ENCODE measurements at places on chromosomes 11 and 22.

GRCh38 chr11:116935089-116935488, 97.7 kb upstream of the APOA1 start:
- DNase-seq = no peak

DNA sequence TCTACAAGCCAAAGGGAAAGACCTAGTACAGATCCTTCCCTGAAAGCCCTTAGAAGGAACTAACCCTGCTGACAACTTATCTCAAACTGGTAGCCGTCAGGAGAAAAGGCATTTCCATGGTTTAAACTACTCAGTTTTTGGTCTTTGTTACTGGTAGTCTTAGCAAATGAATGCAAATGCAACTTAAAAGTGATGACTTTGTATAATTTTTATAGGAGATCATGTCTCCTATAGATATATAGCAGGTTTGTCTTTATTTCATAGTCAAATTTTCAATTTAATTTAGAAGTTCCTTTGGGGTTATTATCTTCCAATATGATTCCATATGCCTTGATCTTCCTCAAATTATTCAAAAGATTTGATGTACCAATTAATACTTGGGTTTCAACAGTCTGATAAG, 1173.0 kb upstream of the CNTN5 start:
- no peak for DNase-seq

DNA sequence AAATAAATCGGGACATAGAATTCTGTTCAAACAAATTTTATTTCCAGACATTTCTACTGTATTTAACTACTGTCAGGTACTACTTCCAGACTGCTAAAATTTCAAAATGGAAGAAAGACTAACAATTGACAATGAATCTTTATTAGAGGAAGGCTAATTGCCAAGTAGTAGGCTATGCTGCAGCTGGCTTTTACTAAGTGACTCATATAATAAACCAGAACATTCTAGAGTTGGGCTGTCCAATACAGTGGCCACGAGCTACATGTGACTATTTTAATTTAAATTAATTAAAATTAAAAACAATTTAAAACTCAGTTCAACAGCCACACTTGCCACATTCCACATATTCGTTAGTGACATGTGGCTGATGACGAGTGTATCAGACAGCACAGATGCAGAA, 27.6 kb downstream of the CHKA start:
- DNase-seq = no peak

- DNase-seq = no peak
Measured at GRCh38 chr11:118319337-118319707, 14.8 kb downstream of the CD3E start.

- DNase-seq = no peak
Measured at GRCh38 chr11:116955949-116956348, 118.5 kb upstream of the APOA1 start.

DNA sequence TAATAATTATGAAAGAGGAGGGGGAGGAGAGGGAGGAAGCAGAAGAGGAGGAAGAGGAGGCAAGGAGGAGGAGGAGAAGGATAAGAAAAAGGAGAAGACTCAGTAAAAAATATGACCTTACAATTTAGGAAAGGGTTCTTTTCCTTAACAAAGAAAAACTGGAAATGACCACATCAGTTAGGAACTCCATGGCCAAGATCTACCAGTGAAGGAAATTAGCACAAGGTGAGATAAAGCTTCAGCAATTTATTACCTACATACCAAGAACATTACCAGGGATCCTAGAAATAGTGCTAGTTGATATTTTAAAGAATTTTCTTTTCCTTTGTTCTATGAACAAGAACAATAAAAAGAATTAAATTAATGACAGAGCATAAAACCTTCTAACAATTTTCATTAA, 172.7 kb downstream of the LRRC4C start:
- DNase-seq = no peak

DNA sequence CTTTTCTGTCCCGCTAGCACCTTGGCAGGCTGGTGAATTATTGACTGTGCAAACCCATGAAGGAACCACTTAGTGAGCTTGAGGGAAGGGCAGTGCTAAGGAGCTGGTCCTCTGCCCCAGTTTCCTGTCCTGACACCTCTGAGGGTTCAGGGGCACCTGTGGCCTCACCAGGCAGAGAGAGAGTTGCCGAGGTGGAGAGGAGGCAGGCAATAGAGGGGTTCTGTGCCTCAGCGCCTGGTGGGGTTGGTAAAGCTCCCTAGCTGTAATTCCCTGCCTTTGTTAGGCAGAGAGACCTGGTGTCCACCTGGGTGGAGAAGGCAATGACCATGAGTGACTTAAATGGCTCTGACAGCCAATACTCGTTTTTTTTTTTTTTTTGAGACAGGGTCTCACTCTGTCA, 36.3 kb downstream of the YWHAH start:
- no peak for DNase-seq

DNA sequence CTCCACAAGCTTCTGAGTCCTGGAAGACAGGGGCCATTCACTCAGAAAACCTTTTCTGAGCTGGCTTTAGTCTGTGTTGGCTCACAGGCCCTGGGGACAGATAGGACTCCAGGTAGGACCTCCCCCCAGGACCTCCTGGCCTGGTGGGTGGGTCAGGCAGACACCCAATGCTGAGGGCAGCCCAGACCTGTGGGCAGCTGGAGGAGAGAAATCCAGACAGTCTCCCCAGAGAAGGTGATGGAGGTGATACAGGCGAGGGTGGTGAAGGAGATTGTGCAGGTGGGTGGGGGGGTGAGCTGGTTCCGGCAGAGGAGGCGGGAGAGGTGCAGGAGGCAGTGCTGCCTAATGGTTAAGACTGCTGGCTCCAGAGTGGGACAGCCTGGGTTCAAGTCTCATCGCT, 15.6 kb downstream of the LRRC32 start:
- DNase-seq = no peak

DNA sequence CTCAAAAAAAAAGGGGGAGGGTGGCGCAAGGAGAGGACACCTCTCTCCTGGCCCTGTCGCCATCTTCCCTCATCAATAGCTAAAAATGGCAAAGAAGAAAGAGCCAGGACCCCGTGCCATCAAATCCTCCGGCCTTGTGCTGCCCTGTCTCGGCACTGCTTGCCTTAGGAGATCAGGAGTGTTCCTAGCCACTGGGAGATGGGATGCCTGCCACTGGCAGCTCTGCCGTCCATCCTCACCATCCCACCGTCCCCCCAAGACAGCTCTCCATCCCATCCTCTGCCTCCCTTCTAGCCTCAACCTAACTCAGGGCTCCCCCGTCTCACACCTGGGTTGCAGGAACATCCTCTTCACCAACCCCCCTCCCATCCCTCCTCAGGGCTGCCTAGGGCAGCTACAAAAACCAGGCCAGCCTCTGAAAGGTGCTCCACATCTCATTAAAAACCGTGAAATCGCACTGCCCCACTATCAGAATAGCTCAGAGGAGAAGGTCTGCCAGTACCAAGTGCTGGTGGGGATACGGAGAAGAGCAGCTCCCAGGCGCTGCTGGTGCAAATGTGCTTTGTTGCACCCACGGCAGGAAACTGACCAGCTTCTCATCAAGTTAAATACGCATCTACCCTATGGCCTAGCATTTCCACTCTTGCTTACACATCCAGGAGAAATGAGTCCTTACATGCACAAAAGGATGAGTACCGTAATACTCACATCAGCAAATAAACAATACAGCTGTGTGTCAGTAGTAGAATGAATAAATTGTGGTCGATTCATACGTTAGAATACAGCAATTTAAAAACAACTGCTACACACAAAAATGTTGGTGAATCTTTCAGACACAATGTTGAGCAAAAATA, 31.7 kb upstream of the GCAT start:
- DNase-seq = no peak

DNA sequence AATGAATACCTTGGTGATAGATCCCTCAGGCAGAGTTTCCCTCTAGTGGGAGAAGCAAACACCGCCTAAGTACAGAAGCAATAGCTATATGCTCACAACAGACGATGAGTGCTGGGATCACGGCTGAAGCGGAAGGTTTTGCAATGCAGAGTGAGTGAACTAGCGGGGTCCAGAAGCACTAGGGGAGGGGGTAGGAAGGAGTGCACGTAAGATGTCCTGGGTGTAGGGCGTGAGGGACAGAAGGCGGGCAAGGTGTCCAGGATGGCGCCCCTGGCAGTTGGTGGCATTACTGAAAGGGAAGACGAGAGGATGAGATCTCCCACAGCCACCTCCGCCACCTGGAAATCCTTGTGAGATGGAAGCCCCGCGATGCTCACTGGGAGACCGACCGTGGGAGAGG, 81.0 kb downstream of the ETS1 start:
- no peak for DNase-seq

DNA sequence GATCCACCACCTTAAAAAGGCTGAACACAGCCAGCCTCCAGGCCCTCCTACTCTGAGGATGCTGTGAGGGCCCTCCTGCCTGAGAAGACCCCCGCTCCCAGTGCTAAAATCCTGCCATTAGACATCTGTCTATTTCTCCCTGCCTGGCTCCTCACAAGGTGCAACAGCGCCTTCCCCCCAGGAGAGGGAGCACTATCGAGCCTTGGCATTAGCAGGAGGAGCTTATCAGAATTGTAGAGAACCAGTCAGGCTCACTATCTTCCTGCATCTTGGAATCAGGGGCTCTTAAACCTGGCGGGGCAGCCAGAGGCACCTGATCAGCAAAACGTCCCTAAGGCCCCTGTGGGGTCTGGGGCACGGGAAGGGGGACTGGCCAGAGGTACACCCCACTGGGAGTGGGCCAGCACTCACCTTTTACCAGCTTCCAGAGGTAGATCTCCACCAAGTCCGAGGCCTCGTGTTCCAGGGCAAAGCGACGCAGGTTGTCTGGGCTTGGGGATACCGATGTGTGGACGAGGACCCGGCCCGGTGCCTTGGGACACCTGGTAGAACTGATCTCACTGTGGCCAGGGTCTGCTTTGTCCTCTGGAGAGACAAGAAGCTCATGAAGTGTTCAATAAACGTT, 28.7 kb downstream of the CHRDL2 start:
- peak; percentile 41 for DNase-seq

DNA sequence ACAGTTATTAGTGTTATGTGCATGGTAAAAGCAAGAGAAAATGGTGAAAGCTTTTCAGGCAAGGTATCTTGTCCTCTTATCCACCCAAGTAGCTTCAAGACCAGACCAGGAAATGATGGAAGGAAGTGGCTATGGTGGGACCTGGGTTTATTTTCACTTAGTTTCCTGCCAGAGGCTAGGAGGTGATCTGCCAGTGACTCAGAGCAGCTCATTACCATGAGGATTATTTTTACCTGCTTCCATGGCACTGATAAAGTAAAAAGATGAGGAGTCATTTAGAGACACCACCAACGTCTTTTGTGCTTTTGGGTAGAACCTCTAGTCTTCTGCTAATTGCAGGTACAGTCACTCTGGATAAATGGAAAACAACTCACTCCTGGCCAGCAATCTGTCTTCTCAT, 339.9 kb upstream of the KIRREL3 start:
- DNase-seq = no peak

DNA sequence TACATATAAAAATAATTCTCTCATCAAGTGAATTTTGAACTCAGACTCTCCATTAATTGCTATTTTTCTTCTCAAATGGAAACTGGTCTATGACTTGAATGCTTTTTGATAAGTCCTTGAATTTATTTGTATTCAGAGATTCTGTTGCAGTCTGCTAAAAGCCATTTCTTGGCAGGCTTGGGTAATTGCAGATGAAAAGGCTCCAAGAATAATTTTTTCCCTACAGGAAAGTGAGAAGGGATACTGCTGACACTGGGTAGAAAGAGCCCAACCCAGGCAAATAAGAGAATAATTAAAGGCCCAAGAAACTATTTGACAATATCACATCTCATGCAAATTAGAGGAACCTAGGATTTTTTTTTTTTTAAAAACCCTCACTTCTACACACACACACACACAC, 246.5 kb upstream of the DDI1 start:
- DNase-seq = no peak

DNA sequence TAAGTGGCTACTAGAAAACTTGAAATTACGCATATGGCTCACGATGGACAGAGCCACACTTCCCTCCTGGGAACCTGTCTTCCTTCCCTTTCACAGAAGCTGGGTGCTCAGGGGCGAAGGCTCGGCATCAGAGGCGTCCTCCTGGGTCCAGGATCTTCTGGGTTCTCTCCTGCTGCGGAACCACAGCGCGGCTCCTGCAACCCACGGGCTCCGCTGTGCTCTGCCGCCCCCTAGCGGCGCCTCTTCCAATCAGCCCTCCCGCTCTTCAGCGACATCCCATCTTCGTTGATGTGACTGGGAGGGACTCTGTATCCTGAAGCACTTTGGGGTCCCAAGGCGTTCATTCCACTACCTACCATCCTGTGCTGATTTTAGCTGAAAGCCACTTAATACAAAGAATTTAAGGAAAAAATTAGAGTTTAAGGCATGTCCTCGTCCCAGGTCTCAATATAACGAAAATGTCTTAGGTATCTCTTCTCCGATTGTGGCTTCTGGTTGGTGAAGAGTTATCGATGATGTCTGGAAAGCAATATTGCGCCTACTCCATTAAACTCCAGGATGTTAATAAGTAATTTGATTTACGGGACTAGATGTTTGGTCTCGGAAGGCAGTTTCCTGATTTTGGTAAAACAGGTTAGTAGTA, 14.8 kb upstream of the RPS3 start:
- peak; percentile 47 for DNase-seq

GRCh38 chr11:45388472-45388871, 102.3 kb upstream of the SYT13 start:
- no peak for DNase-seq

GRCh38 chr11:114984611-114985163, 306.4 kb downstream of the NXPE2 start:
- no peak for DNase-seq

DNA sequence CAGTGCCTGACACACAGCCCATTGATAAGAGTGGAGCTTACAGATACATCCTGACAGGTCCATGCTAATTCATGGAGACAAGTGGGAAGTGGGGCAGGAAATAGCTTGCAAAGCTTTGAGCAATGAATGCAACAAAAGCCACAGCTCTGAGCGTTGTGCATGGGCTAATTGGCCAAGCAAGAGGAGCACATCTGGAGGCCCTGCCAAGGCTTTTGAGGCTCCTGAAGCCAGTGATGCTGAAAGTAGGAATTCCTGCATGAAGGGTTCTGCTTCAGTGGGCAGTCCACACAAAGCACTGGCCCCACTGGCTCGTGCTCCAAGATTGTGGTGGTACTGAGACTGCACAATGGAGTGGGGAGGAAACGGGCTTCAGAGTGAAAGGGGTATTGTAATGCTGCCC, 103.8 kb upstream of the CSNK2A3 start:
- DNase-seq = no peak

GRCh38 chr11:25094085-25094802, 597.4 kb downstream of the LUZP2 start:
- no peak for DNase-seq

DNA sequence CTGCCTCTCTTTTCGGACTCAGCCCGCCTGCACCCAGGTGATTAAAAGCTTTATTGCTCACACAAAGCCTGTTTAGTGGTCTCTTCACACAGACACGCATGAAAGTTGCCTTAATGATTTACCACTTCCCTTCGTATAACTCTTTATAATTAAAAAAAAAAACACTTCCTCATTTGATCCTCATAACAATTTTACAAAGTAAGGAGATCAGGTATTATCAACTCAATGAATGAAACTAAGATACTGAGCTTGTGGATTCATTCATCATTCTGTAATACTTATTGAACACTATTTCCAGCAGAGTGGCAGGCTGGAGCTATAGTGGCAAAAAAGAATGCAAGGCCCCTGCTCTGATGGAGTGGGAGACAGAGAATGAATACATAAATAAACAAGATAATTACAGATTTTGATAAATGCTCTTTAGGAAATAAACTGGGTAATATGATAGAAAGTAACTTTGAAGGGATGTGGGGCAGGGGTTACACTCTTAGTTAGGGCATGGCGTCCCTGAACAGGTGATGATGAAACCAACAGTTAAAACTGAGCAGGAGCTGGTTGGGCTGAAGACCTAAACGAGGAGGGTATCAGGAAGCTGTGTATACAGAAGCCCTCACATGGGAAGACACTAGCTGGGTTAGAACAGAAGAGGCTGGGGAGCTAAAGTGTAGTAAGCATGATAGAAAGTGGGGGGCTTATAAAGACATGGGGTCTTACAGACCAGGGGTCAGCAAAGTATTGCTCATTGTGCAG, 5.4 kb upstream of the CRTAM start:
- DNase-seq = no peak
